ENCODE measurements at places on chromosomes 2 and 18.
A peak's percentile ranks its signal among the peaks of the same experiment; 100 is the strongest.

- peak; percentile 31 for DNase-seq
These were observed 6.5 kb downstream of the NCAPH start for GRCh38 chr2:96342085-96342484.

DNA sequence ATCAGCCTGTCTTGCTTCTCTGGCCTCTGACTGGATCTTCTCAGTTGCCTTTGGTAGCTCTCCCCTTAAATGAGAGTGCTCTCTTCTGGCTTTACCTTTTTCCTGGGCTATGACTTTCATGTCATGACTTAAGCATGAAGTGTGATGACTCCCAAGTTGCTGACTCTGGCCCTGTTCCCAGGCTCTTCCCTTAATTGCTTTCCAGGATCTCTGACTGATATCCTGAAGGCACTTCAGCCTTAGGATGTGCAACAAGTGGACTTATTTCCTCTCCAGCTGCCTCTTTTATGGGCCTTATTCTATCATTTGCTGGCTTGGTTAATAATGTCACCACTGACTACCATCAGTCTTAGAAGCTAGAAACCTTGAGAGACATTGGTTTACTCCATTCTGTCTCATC is 17.4 kb downstream of the SEMA4F start:
- DNase-seq: no peak

DNA sequence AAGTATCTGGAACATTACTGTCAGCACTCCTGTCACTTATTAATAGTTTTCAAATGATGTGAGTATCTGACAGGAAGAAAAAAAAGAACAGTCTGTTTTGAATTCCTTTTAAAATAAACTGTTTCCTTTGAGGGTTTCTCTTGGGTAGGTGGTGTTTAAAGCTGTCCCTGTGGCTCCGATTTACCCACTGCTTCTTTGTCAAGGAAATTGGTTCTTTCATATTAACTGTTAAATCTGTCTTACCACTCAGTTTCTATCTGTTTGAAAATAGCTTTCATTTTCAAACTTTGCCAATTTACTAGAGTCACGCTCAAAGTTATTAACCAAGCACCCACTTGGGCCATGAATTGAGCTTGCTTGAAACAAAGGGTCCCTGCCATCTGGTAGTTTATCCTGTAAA is 614.6 kb upstream of the NXPH2 start:
- DNase-seq: no peak

DNA sequence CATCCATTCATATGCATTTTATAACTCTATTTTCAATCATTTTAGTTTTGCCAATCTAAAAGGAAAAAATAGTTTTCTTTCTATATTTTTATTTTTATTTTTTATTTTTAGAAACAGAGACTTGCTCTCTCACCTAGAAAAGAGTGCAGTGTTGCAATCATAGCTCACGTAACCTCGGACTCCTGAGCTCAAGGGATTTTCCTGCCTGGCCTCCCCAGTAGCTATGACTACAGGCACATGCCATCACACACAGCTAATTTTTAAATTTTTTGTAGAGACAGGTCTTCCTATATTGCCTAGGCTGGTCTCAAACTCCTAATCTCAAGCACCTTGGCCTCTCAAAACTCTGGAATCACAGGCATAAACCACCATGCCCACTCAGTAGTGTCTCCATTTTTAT is 125.5 kb upstream of the XIRP2 start:
- no peak for DNase-seq

- DNase-seq: no peak
These were observed 21.4 kb upstream of the MTA3 start for GRCh38 chr2:42547014-42547413.
